ENCODE measurements at places on chromosomes 11 and 22.

- DNase-seq = no peak
These were observed 56.9 kb downstream of the PANX1 start for GRCh38 chr11:94185416-94186084.

- no peak for DNase-seq
These were observed 195.3 kb downstream of the BRD1 start for GRCh38 chr22:49632199-49633009.

GRCh38 chr11:67351275-67352005 is 1.9 kb downstream of the POLD4 start:
- peak; percentile 47 for DNase-seq

DNA sequence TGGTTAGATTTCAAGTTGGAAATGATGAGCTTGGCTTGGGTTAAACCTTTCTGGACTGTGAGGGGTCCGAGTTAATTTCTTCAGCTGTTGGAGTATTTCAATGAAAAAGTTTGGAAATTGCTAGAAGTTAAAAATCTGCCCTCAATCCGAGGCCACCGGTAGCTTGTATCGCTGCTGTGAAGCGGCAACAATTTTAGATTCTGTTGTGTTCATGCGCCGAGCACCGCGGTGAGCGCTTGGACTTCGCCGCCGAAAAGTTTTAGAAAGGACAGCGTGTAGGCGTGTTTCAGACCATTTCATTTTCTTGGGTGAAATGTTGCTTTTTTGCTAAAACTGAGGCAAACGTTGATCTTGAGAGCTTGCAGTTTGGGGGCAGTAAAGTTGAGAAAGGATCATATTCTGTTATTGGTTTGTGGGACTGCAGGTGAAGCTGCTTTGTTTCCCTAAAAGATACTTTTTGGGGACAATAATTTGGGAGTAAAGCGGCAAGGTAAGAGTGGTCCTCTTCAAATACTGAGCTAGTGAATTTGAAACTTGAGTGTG is 928 bp downstream of the FBXO7 start:
- no peak for DNase-seq

DNA sequence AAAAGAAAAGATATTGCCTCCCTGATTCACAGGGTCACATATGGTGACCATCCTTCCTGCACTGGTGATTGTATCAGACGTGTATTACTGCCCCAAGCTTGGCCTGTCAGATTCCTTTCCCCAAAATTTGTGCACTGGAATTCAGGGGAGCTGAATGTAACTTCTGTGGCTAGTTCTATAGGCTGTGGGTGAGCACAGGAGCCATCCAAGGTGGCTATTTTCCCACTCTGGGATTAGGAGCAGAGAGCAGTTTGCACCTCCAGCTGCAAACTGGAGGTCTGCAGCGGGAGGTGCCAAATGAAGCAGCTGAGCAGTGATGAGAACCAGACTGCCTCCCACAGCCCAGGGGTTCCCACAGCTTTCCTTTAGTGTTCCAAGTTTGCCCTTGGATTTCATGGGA is 124.2 kb upstream of the PITPNB start:
- no peak for DNase-seq

- DNase-seq = no peak
These were observed 13.3 kb upstream of the CABP7 start for GRCh38 chr22:29706486-29706885.

DNA sequence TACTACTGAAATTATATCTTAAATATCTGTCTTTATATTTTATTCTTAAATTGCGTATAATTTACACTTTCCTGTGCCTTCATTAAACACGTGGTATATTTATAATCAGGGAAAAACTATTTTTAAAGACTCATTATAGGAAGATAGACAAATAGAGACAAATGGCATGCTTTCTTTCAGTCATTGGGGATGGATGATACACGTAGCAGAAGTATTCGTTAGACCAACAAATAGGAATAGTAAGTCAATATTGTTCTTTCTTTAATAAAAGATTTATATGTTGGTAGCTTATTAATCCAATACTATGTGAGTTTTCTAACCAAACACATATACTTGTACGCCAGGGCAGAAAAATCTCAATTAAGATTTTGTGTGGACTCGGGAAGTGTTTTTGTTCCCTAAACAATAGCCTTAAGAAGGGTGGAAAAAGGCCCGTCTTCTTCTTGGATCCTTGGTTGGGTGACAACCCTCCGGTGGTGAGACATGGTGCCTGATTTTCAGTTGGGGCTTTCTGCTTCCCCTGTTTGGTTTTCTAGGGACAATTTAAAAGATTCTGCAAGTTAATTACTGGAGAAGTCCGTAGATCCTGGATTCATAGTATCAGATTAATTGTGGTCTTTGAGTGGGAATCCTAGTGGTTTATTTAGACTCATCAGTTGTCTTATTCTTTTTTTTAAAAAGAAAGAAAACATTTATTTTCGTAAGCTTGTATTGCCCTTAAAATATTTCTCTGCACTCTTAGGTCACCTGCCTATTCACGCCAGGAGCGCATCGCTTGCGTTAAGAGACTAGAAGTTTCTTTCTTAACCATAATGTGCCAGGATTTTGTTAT is 83.5 kb upstream of the WNT7B start:
- no peak for DNase-seq

GRCh38 chr11:119445850-119446249 is 22.9 kb upstream of the THY1 start:
- DNase-seq = no peak

Data from activated T-helper 1 cell treated with anti-CD3 and anti-CD28 coated beads, Interleukin-2, amount 50 U/mL, for 16 hours (primary cell).